Stimulated activated CD4-positive, alpha-beta T cell treated with anti-CD3 and anti-CD28 coated beads, Interleukin-4, amount 100 ng/mL, for 4 hours (primary cell): ENCODE measurements at places on chromosomes 11 and 22.

DNA sequence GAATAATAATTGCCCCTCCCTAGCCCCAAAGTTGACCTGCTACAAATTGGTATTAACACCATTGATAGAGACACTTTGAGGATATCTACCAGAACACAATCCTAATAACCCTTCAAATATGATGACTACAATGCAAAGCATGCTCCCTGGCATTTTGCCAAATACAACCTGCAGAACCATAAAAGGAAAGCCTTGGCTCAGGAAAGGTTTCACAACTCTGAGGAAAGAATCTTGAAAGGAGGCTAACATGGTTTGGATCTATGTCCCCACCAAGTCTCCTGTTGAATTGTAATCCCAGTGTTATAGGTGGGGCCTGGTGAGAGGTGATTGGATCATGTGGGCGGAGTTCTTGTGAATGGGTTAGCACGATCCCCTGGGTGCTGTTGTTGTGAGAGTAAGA is 140.4 kb upstream of the ARHGAP42 start:
- DNase-seq, result no peak

GRCh38 chr11:119640541-119640940 is 88.5 kb downstream of the NECTIN1 start:
- DNase-seq, result no peak

DNA sequence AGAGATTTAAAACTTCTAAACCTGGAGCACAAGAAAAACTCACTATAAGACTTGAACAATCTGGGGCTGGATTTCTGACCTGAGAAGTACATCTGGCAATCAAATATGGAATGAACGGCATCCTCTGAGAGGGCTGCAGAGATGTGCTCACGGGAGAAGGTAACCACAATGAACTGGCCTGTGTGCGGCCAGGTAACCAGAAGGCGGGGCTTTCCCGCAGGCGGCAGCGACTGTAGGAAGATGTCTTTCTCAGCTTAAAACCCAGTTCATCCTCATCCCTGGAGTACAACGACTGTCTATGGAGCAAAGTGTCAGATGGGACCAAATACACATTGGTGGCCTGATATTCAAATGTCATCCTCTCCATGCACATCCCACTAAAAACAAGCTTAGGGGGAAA is 24.5 kb downstream of the MICAL3 start:
- no peak for DNase-seq

- DNase-seq, result no peak
These were observed 8.1 kb downstream of the CDKN1C start for GRCh38 chr11:2877474-2877873.

DNA sequence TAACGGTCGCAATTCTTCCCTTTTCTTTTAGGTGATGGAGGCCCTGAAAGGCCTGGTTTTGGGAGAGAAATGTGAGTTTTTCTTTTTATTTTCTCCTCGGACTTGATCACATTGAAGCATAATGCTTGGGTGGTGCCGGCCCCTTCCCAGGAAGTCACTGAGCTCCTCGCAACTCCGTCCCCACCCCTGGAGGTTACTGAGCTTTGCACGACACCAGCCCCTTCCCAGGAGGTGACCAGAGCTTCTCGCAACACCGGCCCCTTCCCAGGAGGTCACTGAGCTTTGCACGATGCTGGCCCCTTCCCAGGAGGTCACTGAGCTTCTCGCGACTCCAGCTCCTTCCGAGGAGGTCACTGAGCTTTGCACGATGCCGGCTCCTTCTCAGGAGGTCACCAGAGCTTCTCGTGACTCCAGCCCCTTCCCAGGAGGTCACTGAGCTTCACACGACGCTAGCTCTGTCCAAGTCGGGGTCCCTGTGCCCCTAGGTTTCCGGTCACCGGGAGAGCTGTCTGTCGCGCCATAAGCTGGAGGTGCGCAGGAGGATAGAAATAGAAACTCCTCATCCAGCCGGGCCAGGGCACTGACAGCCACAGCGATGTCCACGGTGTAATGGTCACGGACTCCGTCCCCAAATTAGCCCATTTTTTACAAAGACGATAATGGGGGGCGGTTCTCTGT is 586.4 kb downstream of the BRD1 start:
- no peak for DNase-seq

DNA sequence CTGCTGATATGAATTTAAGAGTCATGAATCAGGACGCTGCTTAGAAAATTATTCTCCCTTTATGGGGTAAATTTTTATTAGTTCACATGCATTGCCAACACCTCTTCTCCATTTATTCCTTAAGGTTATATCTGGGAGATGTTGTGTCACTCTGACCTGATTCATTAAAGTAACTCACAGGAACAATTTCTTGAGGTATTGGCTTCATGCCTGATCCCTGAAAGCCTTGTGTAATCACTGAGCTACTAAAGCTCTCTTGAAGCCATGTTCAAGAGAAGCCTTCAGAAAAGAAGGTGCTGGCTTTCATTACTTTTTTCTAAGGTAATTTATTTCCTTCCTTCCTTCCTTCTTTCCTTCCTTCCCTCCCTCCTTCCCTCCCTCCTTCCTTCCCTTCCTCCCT is 420.6 kb downstream of the RAB38 start:
- DNase-seq, result no peak

GRCh38 chr11:132920451-132921096 is 611.7 kb downstream of the OPCML start:
- DNase-seq, result no peak

- DNase-seq, result no peak
These were observed 432.2 kb upstream of the NARS2 start for GRCh38 chr11:79006854-79007253.

DNA sequence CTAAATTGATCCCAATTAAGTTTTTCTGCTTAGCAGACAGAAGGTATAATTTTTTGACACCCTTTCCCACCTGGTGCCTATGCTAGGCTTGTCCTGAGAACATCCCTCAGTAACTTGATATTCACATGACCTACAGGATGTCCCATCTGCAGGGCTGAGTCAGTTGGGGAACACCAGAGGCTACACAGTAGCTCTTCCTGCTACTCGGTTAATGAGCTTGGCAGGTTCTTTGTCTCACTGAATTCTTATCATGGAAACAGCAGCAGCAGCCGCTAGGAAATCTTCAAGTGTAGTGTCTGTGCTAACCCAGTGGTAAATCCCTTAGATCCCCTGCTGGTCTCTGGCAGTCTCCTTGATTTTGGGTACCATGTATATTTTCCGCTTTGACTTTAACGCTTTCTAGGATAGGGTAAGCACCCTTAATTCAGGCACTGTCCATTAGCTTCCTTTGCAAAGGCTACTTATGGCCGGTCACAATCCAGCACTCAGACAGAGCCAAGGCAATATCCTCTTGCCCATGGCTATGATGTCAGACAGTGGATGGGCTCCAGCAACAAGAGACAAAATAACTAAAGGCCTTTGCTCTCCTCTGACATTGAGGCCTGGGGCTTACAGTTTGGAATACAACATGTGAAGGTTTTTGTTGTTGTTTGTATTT is 8.5 kb downstream of the MRPL16 start:
- DNase-seq, result no peak

- no peak for DNase-seq
These were observed 23.2 kb downstream of the FADS2 start for GRCh38 chr11:61851113-61851899.

GRCh38 chr11:96162816-96163499 is 180.0 kb downstream of the MAML2 start:
- no peak for DNase-seq

- no peak for DNase-seq
These were observed 12.6 kb downstream of the MS4A15 start for GRCh38 chr11:60769273-60769672.

DNA sequence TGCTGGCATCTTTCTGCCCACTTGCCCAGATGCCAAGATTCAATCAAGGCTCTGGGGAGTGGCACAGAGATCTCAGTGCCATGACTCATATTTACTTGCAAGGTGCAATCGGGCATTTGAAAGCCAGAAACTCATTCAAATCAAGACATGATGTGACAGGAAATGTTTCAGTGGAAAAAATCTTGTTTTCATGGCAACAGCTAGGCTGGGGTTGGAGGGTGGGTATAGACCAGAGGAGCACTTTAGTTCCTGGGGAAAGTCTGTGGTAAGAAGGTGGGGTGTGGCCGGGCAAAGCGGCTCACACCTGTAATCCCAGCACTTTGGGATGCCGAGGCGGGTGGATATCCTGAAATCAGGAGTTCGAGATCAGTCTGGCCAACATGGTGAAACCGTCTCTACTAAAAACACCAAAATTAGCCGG is 1.2 kb downstream of the MAJIN start:
- peak; percentile 30 for DNase-seq

DNA sequence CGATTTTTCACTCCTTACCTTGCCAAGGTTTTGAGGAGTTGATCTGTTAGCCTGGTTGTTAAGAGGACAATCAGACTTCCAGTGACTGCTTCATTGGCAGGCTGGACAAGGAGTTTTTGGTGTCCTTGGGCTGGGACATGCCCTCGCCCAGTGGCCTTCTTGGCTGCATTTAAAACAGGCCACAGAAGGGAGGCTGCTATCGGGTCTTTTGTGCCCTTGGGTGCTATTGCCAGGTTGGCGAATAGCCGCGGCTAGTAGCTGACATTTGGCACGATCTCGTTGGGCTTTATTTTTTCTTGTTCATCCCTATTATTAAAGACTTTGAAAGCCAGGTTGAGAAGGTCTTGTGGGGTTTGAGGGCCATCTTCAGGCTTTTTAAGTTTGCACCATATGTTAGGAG is 99.4 kb downstream of the ELP4 start:
- DNase-seq, result no peak

- DNase-seq, result no peak
These were observed 723 bp downstream of the OR51M1 start for GRCh38 chr11:5384335-5384734.

- DNase-seq, result no peak
These were observed 3.7 kb downstream of the RPS3 start for GRCh38 chr11:75403037-75403436.

- peak; percentile 33 for DNase-seq
These were observed at the start of gene P2RY2 for GRCh38 chr11:73218106-73218829. Gene P2RY2 (plus strand): TSS chr11:73218281. CDS start chr11:73234160, 15,879 bp downstream.

- no peak for DNase-seq
These were observed 9.5 kb upstream of the GTSE1 start for GRCh38 chr22:46286941-46287872.

- peak; percentile 1 for DNase-seq
These were observed 58.4 kb downstream of the CD82 start for GRCh38 chr11:44623731-44624491.

GRCh38 chr11:72781063-72781312 is 12.9 kb downstream of the STARD10 start:
- DNase-seq, result no peak

DNA sequence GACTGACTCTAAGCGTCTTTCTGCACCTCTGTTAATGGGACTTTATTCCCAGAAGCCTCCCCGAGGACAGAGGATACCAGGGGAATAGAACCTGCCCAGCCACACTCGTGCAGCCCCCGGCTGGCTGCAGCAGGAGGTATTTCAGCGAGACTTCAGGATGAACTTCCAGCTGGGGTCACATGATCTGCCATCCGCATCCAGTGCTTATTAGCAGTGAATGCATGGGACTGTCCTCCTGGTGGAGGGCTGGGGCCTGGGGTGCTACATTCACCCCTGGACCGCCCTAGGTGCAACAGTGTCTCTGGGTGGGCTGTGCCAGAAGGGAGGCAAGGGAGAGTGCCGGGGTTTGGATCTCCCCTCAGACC is 1.6 kb downstream of the DUSP8 start:
- DNase-seq, result no peak

DNA sequence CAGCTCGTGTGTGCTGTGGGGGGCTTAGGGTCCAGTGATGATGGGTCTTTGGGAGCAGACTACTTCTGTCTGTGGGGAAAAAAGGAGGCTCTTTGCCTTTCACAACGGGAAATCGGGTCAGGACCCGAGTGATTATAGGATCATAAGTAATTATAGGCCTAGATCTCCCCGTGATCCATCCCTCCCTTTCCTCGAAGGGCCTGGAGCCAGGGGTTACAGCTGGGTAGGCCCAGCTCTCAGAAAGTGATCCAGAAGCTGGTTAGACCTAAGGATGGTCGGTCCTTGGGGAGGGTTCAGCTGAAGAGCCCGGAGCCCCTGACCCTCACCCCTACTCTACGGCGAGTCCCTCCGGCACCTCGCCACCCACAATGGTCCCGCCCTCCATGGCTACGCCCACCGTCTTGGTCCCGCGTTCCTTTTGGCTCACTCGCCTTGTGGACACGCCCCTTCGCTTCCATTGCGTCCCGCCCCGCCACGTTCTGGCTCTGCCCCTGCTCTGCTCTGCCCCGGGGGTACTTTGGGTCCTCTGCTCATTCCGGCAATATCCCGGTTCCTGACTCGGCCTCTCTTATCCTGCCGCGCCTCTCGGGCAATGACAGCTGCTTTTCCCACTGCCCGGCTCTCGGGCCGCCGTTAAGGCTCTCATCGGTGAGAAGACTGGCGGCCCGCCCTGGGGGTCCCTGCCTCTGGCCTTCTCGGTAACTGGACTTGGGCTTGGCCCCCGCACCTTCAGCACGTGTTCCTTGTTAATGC is 5.0 kb downstream of the IGSF22 start:
- peak; percentile 80 for DNase-seq

DNA sequence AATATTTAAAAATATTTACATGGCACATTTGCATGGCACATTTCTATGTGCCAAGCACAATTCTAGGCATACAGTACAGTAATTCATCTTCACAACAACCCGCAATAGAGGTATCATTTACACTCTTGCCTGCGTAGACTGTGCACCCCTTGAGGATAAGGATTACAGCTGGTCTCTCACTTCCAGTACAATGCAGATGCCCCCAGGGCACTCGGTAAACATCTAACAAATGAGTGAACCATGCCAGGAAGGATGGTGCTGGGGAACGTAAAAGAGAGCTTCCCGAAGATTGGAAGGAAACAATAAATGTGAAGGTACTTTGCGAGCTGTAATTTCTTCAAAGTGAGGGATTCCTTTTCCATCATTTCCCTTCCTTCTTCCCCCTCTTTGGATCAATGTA is 1.3 kb downstream of the PRPF19 start:
- DNase-seq, result no peak

- no peak for DNase-seq
These were observed 427.9 kb downstream of the JRKL start for GRCh38 chr11:96817482-96818399.

GRCh38 chr22:19579115-19579811 is 55.1 kb upstream of the CLDN5 start:
- DNase-seq, result no peak

DNA sequence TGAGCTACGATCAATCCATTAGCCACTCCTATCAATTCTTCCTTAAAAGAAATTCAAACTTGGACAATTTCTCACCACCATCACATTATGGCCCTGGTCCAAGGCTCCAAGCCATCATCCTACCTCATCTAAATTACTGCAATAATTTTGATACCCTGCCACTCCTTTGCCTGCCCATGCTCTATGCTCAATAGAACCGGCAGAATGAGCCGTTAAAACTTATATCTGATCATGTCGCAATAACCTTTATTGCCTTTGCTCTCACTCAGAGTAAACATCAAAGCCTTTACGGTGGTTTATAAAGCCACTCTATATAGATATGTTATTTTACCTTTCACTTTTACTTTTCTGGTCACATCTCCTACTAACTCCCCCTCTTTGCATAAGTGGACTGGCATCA is 2392.1 kb upstream of the RAG2 start:
- DNase-seq, result no peak

- DNase-seq, result no peak
These were observed 140.0 kb downstream of the CHST1 start for GRCh38 chr11:45525393-45525792.

GRCh38 chr22:21047035-21047661 is 1.4 kb downstream of the LRRC74B start:
- no peak for DNase-seq
